AG10803 (cell line): ENCODE measurements at places on chromosomes 7 and 10.

- peak; percentile 80 for DNase-seq
These were observed 288.7 kb upstream of the AUTS2 start for GRCh38 chr7:69309601-69310000.

GRCh38 chr7:42694894-42695507, 216.9 kb downstream of the C7orf25 start:
- no peak for DNase-seq

- peak; percentile 34 for DNase-seq
These were observed 1241.7 kb downstream of the GATA3 start for GRCh38 chr10:9296190-9296589.

GRCh38 chr10:53434413-53434812, 661.8 kb upstream of the MBL2 start:
- DNase-seq: no peak

- peak; percentile 47 for DNase-seq
These were observed 261.2 kb upstream of the SEMA3A start for GRCh38 chr7:84455788-84456187.

- no peak for DNase-seq
These were observed 118.6 kb upstream of the CARD11 start for GRCh38 chr7:3162289-3162688.

GRCh38 chr7:109616551-109617069, 1046.9 kb downstream of the DNAJB9 start:
- DNase-seq: no peak

DNA sequence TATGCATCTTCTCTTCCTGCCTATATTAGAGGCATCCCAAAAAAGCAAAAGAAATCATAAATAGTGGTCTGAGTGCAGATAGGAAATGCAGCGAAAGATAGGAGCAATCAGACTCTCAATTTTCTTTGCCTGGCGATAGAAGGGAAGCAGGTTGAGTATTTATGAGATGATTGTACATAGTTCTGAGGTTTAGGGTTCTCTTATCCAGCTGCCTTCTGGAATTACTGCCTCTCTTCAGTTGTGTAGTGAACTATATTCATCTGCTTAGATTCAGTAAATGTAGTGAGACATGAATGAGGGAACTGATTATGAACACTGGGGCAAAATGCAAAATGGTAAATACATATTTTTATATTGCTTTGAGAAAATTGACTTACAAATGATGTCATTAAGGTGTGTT, 93.0 kb upstream of the CYP26C1 start:
- no peak for DNase-seq

DNA sequence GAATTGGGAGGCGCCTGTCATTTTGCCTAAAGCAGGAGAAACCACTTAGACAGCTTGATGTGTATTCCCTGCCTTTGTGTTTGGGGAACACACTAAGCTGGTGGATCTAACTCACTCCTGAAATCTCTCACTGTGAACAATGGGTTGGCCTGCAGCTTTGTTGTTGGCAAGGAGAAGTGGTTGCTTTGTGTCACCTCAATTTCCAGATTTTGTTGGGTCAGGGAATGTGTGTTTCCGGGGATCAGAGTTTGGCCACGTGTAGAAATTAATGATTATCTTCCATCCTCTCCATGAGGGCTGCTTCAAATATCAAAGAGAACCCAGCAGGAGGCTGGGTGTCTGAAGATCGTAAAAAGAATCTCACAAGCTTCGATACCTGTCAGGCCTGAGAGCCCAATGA, 27.8 kb downstream of the A1CF start:
- DNase-seq: no peak

DNA sequence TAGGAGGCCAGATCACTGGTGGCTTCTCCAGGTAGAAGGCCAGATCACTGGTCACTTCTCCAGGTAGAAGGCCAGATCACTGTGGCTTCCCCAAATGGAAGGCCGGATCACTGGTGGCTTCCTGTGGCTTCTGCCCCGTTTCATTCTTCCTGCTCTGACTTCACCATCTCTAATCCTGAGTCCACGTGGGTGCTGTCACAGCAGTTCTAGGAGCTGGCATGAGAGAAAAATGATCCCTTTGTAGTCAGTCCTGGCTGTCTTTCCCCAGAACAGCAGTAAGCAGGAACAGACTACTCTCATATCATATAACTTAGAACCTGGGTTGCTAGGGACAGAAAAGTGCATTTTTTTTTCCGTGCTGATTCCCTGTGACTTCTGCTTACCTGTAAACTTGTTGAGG, 90.9 kb downstream of the ACTR3B start:
- DNase-seq: no peak

- peak; percentile 22 for DNase-seq
These were observed 73.0 kb upstream of the AFAP1L2 start for GRCh38 chr10:114477285-114477684.

DNA sequence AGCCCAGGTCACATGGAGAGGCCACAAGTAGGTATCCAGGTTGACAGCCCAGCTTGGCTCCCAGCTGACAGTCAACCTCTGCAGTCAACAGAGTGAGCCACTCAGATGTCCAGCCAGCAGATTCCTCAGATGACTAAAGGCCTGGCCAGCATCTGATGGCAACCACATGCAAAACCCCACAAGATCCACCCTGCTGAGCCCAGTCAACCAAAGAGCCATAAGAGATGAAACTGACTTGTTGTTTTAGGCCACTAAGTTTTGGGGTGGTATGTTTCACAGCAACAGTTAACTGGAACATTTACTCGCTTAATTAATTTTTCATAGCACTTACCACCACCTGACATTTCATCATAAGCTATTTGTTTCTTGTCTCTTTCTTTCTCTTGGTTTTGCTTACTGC, 107.3 kb upstream of the KDM7A start:
- DNase-seq: no peak

- DNase-seq: peak; percentile 97
These were observed 363.2 kb downstream of the PRPF18 start for GRCh38 chr10:13949844-13950542.
